Activated CD4-positive, alpha-beta T cell treated with anti-CD3 and anti-CD28 coated beads for 36 hours (primary cell): ENCODE measurements at places on chromosomes 1 and 21. TPM values are rescaled to one million over a fixed set of nuclear protein-coding genes. Genes with fewer than 3 reads are reported as not detected.

DNA sequence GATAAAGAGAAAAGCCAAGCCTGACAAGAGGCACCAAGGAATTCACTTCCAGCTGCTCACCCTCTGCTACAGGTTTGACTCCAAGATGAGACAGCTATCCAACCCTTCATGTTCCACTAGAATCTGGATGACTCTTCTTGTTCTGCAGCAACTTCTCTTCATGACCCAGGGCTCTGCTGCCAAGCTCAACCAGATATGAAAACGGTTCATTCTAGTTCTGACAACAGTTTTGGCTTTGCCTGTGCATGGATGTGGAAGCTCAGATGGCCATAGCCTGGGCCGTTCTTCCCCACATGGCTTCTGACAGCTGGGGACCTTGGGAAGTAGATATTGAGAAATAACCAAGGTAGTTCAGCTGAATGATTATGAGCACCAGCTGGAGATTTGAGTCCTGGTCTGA, 13.7 kb downstream of the PI4KB start:
- DNase-seq: no peak

DNA sequence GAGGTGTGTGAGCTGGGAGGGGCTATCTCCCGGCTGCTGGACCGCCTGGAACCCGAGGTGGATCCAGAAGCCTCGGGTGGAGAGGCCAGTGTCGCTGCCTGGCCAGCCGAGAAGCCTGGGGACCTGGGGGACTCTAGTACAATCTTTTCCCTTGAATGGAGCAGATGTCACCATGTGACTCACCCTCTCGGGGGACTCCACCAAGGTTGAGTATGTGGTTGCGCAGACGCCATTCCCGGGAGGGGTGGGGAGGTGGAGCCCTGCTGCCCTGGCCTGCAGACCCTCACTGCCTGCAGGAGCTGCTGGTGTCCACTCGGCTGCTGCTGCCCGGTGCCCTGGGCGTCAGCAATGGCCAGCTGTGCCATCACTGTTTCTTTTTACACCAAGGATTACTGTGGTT, 40.3 kb downstream of the TP73 start:
- DNase-seq: no peak

CYP2J2 gene
- total RNA-seq: 1.6 TPM

DNA sequence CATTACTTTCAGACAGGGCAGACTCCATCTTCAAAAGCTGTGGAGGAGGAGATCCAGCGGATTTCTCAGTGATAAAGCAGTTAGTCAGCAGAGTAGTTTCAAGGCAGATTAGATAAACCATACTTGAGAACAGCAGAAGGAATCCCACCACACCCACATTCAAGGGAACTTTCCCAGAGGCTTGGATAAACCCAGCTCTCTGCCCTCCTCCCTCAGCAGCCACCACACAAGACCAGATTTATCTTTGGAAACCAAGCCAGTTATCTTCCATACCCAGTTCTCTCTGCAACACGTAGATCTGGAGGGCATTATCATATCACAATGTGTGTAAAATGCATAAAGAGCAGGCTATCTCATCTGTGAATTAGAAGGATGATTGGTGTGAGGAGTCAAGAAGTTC, 40.2 kb downstream of the GFI1 start:
- no peak for DNase-seq

PDXK gene
- 117 TPM for total RNA-seq

TCP10L gene
- 1.2 TPM for total RNA-seq

DNA sequence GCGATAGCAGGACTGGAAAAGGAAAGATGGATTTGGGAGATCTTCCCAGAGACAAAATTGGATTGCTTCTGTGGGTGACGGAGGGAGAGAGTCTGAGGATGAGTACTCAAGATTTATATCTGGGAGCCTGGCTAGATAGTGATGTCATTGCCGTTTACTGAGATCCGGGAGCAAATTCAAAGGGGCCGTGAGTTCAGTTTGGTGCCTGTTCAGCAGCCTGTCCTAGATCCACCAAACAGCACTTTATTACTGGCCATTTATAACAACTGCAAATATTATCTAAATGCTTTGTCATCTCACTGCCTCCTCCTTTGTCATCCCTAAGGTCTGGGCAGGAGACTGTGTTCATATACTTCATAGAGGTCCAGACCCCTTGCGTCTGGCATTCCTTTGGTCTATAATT, 29.2 kb downstream of the MAPKAPK2 start:
- no peak for DNase-seq

LCE2C gene
- not detected for total RNA-seq

SLX9 gene
- 68.8 TPM for total RNA-seq

DNA sequence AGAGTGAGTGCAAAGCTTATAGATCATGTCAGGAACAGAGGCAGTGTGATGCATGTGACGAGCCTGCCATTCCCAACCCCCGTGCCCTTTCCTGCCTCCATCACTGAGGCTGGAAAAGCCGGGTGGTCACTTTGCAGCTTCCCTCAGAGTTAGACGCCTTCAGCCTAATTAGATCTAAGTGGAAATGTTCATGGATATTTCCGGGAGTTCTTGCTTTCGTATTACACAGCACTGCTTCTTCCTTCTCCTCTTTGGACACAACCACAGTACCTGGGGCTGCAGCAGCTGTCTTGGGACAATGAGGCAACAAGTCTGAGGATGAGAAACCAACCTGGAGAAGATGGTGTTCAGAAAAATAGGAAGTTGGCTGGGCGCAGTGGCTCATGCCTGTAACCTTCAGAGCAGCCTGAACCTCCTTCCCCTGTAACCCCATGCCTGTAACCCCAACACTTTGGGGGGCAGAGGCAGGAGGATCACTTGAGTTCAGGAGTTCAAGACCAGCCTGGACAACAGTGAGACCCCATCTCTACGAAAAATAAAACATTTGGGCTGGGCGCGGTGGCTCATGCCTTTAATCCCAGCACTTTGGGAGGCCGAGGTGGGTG, 24.5 kb downstream of the SERINC2 start:
- DNase-seq: no peak

PDE4B gene
- total RNA-seq: 24.7 TPM

- DNase-seq: no peak
Observed at GRCh38 chr21:46194374-46195334, 10.4 kb upstream of the SPATC1L start.

- DNase-seq: no peak
Observed at GRCh38 chr1:154406886-154407197, 1.7 kb downstream of the IL6R start.

GRCh38 chr1:61300899-61301298, 218.5 kb downstream of the NFIA start:
- DNase-seq: no peak

- peak; percentile 69 for DNase-seq
Observed at GRCh38 chr1:156504438-156504813, 3.9 kb upstream of the MEF2D start.

GRCh38 chr1:119714583-119714982, 2.8 kb downstream of the PHGDH start:
- no peak for DNase-seq

GRCh38 chr1:165960136-165960535, 132.7 kb downstream of the UCK2 start:
- no peak for DNase-seq

RYR2 gene
- 0.05 TPM for total RNA-seq

DNA sequence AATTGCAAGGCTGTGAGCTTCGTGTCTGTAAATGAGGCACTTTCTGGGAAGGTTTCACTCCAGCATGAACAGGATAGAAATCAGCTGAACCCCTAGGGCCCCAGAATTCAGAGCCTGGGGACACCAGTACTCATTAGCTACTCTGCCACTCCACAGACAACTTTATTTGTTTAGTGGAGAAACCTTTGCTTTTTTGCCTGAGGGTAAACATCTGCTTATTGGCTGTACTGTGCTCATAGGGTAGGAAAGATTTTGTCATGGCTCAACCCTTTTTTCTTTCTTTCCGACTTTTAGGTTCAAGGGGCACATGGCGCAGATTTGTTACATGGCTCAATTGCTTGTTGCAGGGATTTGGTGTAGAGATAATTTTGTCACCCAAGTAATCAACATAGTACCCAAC, 138.4 kb upstream of the BACE2 start:
- DNase-seq: no peak

CCDC27 gene
- not detected for total RNA-seq

GRCh38 chr1:201791779-201792173, 37.2 kb upstream of the IPO9 start:
- peak; percentile 37 for DNase-seq

CELSR2 gene
- total RNA-seq: 2.0 TPM

OR2T35 gene
- total RNA-seq: not detected

NUP133 gene
- total RNA-seq: 53.5 TPM

GRCh38 chr1:233328142-233328921, 808 bp downstream of the MAP3K21 start:
- peak; percentile 51 for DNase-seq

- DNase-seq: no peak
Observed at GRCh38 chr1:25814549-25815087, 5.1 kb upstream of the MTFR1L start.

DNA sequence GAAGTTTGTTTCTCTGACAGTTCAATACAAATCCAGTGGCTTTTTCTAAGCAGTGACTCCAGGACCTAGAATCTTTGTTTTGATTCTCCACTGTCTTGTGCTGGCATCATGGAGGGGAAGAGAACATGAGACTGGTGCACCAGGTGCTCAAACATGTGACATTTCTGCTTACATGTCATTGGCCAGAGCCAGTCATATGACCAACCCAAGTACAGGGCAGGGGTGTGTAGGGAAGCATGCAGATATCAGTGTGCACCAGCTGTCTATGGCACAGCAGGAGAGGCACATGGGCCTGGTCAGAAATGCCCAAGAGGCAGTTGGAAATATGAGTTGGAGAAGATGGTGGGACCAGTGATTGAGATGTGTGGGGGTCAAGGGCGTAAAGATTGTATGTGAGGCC, 297.0 kb downstream of the HHAT start:
- no peak for DNase-seq

SLC45A1 gene
- total RNA-seq: 0.48 TPM

- DNase-seq: peak; percentile 78
Observed at GRCh38 chr1:214331827-214332423, 51.0 kb downstream of the SMYD2 start.

DNA sequence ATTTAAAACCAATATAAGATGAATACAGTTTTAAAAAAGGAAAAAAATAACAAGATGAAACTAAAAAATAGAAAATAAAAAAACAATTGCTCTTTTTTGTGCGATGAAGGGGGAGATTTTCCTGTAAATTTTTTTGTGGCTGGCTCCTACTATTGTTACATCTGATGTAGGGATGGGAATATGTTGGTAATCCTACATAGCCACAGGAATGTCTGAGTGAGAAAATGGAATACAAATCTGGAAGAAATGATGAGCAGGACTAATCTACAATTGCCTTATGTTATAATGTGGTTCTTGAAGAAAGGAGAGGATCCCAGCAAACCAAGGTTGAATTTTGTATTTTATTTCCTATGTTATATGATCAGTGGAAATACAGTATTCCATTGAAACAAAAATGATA, 40.9 kb downstream of the ATP6V1G3 start:
- DNase-seq: no peak

- no peak for DNase-seq
Observed at GRCh38 chr1:214934045-214934444, 148.5 kb upstream of the KCNK2 start.

DNA sequence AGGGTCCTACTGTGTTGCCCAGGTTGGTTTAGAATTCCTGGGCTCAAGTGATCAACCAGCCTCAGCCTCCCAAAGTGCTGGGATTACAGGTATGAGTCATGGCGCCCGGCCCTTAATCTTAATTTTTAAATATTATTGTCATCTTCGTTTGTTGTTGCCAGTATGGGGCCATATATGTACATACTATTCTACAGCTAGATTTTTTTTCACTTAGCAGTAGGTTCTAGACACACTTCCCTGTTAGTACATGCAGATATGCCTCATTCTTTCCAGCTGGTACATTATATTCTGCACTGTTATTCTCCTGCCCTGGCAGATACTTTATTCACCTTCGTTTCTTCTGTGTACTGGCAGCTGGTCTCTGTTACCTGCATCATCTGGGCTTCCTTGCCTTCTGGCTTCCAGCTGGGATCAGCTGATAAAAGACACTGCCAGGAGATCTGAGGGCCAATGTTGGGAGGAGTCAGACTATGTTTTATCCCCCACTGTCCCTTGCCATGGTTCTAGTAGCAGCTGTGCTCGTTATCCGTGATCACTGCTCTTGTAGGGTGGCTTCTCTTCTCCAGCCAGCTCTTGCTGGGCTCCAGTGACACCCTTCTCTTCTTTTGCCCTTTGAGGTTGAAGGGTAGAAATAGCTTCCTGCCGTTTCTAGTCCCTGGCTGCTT, 24.7 kb downstream of the ST3GAL3 start:
- no peak for DNase-seq

- DNase-seq: no peak
Observed at GRCh38 chr1:26938004-26938658, 16.6 kb downstream of the NUDC start.

GRCh38 chr1:68782890-68783289, 286.0 kb upstream of the DEPDC1 start:
- no peak for DNase-seq

XCL2 gene
- total RNA-seq: 1.0 TPM

GRCh38 chr1:33099290-33100118, 18.6 kb downstream of the AZIN2 start:
- DNase-seq: peak; percentile 84

TMEM51 gene
- not detected for total RNA-seq

SELENON gene
- 31.5 TPM for total RNA-seq

DNA sequence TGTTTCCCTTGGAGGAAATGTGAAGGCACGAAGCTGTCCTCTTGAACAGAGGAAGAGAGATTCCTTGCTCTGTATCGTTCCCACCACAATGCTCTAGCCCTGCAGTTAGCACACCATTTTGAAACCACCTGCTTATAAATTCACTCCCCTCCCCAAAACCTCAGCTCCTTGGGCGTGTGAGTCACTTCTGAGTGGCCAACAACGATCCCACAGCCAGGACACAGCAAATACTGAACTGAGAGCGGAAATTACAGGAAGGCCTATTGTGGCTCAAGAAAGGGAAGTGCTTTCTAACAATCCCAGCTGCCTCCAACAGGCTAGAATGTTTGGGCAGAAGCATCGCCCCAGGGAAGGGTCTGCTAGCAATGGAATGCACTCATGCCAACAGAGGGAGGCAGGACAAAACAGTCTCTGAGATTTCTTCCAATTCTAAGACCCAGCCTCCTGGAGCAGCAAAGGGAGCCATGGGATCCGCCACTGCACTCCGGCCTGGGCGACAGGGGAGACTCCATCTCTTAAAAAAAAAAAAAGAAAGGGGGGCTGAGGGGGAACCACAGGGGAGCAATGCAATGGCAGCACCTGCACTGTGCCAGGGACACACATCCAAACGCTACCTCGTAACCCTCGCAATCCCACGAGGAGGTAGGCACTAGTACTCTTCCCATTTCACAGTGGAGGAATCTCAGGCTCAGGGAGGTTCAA, 1.9 kb downstream of the TMEM53 start:
- peak; percentile 27 for DNase-seq

SHE gene
- 0.04 TPM for total RNA-seq

CFAP45 gene
- 0.98 TPM for total RNA-seq

GRCh38 chr21:35093514-35093913, 44.4 kb upstream of the RUNX1 start:
- DNase-seq: no peak

DNA sequence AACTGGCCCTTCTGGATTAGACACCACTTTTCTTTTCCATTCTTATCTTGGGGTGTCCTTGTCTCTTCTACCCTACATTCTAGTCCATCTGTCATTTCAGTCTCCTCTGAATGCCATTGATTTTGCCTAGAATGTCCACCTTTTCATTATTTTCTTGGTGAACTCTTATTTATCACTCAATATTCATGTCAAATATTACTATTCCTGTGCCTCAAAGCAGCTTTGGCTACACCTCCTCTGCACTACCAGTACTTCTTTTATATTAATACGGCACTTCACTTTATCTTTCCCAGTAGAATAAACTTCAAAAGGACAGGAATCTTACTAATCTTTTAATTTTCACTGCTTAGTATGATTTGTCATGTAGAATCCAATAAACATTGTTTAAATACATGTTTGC, 186.4 kb upstream of the DPYD start:
- no peak for DNase-seq
